ENCODE measurements at places on chromosomes 16 and 17.

DNA sequence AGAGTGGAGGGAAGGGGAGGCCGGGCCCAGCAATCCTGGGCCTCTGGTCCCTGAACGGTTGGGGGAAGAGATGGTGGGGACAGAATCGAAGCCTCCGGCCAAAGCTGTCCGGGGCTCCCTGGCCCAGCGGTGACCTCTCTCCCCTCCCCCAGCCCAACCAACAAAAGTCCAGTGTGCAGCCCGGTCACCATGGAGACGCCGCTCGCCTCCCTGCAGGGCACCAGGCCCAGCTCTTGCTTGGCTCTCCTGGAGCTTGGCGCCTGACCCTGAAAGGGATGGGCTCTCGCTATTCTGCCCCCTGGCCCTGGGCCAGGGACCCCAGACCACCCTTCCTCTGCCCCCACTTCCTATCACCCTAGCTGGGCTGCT, 1.3 kb downstream of the METRN start:
- DNase-seq: peak; percentile 68

- no peak for DNase-seq
Observed at GRCh38 chr17:39622380-39623006, 4.3 kb upstream of the PPP1R1B start.

DNA sequence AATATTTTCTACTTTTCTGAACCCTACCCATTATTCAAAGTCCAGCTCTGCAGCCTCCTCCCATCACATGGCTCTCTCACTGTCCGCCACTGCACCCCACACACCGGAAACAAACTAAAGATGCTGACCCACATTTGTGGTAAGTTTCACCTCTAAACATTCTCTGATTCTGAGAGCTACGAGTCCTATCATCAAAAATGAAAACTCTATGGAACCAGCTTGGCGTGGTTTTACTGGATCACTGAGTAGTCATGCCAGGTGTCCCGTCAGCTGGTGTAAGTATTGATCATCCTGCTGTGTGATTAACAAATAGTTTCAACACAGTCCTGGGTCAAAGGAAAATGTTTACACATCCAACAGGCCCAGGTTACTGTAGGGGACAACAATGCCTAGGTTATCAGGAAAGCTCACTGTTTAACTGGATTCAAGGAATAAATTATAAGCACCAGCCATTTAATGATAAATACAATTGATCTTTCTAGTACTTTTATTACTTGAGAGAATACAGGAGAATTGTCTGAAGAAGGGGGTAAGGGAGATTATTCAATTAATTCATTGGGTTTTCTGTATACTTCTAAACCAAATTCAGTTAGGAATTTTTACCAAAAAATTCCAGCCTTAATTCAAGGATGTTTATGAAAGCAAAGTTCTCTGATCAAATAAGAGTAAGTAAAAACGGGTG, 33.9 kb downstream of the CYTH1 start:
- no peak for DNase-seq

DNA sequence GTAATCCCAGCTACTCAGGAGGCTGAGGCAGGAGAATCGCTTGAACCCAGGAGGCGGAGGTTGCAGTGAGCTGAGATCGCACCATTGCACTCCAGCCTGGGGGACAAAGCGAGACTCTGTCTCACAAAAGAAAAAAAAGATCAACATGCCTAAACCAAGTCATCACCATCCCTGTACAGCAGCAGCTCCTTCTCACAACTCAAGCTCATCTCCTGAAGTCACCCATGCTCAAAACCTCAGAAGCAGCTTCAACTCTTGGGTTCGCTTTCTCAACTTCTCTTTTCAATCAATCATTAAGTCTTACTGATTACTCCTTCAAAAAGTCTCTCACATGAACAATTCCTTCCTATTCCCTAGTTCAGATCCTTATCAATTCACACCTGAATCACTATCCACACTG, 31.3 kb downstream of the PHLPP2 start:
- DNase-seq: no peak

DNA sequence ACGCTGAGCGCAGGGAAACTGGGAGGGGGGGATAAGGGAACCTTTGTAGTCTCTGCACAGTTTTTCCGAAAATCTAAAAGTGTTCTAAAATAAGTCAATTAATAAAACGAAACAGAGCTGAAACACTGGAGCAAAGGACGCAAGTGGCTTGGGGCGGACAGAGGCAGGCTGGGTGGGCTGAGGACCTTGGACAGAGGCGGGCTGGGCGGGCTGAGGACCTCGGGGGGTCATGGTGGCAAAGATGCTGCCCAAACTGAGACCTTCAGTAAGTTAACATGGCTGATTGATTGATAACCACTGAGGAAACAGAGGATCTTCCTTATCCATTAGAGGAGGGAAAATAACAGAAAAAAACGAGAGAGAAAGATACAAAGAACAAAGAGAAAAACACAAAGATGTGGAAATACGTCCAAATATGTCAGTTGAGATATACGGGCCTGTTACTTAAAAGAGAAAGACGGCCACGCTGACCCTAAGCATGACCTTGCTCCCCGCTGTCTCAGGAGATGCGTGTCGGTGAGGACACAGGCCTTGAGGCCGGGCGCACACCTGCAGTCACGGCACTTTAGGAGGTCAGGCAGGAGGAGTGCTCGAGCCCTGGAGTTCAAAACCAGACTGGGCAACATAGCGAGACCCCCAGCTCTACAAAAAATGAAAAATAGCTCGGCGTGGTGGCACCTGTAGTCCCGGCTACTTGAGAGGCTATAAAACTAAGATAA, 76.1 kb upstream of the GNG13 start:
- no peak for DNase-seq

DNA sequence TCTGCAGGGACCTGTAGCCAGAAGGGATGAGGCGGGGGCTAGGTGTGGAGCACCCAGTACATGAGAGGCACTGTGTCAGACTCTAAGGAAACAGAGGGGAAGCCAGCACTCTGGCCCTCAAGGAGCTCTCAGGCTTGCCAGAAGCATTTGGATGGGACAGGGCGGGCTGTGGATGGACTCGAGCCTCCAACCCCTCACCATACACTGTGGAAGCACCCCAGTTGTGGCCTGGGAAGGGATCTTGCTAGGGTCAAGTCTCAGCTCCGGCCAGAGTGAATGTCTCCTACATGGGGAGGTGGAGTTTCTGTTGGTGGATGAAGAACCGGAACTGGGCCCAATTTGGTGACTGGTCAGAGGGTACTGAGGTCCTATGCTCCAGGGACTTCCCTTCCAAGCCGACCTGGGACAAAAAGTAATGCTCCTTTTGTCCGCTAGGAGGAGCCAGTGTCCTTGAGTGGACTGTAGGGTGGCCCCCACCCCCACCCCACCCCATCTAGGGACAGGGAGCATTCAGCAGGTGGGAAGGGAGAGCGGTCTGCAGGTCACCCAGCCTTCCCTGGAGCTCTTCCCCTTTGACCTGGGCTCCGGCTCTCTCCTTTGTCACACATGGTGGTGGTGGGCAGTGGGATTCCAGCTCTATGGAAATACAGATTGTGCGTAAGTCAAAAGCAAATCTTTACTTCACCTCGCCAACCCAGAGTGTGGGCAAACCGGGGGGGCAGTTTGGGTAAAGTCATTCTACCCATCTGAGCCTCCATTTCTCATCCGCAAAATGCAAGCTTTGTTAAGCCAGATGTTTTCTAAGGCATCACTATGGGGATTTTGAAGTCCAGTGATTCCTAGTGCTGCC, 20.4 kb upstream of the PHB1 start:
- DNase-seq: peak; percentile 60

DNA sequence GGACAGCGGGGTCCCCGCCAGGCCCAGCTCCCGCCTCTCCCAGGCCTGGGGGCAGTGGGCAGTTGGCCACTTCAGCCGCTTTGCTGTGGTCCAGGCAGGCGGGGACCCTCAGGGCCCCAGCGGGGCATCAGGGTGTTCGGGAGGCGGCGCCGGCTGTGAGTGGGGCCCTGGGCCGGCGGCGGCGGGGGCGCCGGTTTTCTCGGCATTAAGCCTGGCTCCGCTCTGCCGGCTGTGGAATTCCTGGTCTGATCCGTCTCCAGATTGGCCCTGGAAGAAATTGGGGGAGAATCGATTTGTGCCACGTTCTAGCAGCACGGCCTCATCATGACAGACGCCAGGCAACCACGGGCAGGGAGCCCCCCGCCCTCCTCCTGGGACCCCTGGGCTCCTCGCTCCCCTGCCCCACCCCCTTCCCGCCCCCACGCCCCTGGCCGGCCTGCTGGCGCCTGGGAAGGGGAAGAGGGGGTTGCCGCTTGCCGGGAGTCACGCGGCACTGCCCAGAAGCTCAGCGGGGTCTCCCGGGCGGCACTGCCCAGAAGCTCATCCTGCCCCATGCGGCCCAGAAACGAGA, 28.6 kb upstream of the SSTR5 start:
- no peak for DNase-seq
